ENCODE measurements at places on chromosomes 6 and 20.

GRCh38 chr6:81708113-81708699 is 44.3 kb downstream of the TENT5A start:
- no peak for DNase-seq

DNA sequence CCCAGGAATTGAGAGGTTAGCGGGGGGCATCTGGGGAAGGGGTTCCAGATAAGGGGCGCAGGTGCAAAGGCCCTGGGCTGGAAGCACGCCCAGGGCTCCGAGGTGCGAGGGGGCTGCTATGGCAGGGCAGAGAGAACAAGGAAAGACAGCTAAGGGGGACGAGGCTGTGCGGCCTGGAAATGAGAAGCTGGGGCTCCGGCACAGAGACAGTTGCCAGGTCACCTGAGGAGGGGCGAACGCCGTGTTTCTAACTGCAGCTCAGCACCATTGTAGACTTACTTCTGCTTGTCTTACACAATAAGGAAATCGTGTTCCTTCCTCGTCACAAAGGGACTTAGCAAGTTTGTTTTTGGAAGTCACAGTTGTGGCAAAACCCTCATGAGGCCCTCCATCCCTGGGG is 68.9 kb upstream of the TBXT start:
- no peak for DNase-seq

DNA sequence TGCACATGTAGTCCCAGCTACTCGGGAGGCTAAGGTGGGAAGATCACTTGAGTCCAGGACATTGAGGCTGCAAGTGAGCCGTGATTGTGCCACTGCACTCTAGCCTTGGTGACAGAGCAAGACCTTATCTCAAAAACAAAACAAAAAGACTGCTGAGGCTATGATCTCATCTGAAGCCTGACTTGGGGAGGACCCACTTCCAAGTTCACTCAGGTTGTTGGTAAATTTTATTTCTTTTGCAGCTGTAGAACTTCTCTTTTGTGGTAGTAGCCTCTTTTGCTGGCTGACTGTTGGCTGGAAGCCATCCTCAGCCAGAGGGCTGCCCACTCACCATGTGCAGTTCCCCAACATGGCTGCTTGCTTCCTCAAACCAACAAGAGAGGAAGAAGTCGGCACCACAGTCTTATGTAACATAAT is 36.8 kb upstream of the ME1 start:
- no peak for DNase-seq

DNA sequence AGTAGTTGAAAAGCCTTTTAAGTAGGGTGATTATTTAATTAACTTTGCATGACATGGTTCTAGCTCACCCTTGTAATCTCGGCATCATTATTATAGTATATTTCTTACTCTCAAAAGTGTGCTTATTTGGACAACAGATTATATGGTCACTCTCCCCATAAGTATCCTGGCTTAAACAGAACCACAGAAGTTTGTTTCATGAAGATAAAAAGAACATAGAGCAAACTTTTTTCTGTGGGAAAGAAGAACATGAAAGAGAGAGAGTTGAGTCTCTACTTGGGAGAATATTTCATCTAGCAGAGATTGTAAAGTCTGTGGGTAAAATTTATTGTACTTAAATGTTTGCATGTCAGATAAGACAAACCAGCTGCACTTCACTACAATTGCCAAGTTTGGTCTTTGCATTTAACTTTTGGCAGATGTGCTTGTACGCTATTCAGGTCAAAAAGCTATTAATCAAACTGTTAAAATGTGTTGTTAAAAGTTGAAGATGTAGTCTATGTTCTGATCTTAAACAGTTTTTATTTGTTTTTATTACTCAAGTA is 33.4 kb upstream of the PRIM2 start:
- no peak for DNase-seq

DNA sequence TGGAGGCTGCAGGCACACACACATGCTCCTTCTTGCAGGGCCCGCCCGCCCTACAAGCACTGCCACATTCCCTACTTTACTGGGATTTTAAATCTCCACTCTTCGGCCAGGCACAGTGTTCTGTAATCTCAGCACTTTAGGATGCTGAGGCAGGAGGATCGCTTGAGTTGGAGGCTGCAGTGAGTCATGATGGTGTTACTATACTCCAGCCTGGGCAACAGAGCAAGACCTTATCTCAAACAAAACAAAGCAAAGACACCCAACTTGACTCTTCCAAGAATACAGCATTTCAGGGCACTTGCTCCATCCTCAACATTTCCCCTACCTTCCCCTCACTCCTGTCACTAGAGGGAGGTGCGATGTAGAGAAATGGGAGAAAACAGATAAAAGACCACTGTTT is 194.0 kb downstream of the MYLK4 start:
- DNase-seq = no peak

DNA sequence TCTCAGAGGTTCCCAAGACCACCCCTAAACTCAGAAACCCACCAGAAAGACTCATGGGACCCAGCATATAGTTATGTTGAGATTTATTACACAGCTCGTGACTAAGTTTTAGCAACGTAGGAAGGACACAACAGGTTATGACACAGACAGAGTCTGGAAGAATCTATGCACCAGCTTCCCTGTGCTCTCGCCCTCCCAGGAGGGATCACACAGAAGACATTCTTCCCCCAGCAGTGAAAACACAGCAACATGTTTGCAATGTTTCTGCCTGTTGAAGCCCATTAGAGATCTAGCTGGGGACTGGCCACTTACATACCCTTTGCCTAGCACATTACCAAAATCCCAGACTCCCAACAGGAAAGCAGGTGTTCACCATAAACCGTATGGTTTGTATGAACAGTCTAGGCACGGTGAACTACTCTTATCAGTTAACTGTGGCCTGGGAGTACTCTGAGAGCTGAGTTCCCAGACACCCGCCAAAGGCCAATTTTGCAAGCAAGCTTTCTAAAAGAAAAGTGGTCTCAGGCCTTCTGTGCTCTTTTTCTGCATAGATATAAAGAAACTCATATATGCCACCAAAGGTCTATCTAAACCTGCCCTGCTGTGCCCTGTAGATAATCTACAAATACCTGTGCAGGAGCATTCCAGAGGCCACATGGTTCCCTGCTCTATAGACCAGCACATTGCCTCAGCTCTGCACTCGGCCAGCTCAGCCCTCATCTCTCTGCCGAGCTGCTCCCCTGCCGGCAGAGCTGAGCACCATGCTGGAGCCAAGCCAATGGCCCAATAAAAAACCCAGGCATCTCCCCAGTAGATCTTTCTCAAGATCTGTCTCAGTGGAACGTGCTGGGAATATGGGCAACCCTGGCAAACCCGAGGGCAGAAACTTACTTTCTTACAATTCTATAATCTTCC is 69.6 kb upstream of the SMIM28 start:
- DNase-seq = no peak

DNA sequence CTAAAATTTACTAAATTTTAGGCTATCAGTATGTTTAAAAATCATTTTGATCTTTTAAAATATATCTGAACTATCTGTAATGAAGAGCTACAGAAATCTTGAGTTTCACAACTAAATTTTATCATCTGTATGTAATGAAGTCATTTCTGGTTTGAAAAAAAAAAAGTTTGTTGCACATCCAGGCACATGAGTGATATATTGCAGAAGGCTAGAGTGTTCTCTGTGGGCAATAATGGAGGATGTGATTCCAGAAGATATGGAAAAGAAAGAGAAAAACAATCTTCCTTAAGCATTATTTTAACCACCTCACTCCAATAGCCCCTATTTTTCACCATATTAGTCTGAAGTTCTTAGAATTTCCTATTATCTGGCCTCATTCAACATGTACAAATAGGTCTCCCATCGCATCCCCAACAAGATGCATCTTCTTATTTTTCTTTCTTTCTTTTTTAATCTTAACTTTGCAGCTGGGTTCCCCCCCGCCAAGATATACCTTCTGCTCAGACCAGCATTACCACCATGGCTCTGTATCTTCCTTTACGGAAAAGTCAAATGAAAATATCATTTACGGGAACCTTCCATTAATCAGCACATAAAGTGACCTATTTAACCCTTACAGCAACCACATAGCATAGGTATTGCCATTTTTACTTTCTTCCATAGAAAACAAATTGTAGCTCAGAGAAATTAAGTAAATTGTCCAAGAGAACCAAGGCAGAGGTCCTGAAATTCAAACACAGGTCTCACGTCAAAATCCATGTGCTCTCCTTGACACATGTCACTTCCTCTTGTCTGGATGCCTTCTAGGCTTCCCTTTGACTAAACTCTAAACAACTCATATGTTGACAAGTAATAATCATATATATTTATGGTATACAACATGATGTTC is 116.9 kb downstream of the KIF13A start:
- no peak for DNase-seq

GRCh38 chr6:3712827-3713665 is 38.5 kb downstream of the PXDC1 start:
- DNase-seq = no peak

- no peak for DNase-seq
Observed at GRCh38 chr20:62529896-62530642, 54.3 kb upstream of the GATA5 start.

GRCh38 chr6:136792095-136792409 is 225 bp downstream of the MAP3K5 start:
- no peak for DNase-seq

DNA sequence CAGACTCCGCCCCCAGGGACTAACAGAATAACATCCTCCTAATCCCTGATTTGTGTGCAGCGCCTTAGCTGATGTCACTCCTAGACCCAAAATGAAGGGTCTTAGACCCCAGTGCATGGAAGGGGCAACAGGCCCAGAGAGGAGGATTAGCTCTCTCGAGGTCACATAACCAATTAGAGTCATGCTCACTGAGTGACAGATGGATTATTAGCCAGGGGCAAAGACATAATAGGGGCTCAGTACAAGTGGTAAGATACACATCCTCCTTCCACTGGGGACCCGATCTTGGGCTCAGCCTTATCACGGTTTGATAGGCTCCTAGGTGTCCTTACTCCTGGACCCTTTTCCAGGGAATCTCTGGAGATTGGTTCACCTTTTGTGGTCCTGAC is 858 bp downstream of the TP53INP2 start:
- no peak for DNase-seq

DNA sequence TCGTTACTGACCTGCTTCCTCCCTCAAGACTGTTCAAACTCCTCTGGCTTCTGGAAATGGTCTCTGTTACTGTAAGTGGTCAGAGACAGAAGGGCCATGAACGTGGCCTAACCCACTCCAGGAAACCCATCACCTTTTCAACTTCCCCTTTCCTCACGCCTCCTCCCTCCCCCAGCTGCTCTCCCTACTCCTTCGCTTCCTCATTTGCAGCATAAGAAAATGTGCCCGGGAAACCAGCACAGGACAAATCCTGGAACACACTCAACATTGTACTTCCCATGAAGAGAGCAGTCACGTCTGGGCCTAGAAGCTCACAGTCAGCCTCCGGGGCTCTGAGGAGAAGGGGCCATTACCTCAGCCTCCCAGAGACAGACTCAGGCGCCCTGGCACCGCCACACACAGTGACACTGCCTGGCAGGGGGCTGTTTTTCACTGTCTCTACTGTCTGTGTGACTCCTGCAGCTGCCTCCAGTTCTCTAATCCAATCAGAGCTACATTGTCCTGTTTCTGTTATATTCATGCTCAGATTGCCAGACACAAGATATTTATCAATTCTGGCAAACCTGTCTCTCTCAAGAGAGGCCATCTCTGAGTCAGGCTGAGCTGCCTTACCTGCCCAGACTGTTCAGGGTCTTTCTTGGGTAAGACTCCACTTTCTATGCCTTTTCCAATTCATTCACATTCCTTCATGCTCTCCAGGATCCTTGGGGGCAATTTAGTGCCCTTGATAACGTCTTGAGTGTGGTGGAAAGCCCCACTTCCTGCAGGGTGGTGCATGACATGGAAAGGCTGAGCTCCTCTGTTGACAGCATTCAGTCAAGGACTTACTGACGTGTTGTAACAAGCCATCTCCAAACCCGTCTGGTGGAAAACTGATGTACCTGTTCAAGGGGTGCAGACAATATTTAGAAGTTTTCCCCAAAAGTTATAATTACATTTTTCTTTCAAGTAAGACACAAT is 242.2 kb downstream of the HIVEP2 start:
- DNase-seq = no peak

DNA sequence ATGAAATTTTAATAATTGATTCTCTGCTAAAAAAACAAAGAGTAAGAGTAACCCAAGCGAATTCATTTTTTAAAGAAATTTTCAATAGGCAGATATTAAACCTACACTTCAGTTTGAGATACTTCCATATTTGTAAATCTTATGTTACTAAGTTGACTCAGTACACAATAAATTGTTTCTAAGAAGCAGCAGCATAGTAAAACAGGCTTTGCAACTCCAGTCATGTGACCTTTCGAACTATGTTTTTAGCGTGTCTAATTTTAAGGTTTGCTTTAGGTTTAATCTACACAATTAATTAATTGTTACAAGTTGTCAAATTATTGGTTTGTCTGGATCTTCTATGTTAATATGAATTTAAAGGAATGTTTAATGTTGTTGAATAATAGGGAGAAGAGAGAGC is 708.9 kb upstream of the CITED2 start:
- no peak for DNase-seq

DNA sequence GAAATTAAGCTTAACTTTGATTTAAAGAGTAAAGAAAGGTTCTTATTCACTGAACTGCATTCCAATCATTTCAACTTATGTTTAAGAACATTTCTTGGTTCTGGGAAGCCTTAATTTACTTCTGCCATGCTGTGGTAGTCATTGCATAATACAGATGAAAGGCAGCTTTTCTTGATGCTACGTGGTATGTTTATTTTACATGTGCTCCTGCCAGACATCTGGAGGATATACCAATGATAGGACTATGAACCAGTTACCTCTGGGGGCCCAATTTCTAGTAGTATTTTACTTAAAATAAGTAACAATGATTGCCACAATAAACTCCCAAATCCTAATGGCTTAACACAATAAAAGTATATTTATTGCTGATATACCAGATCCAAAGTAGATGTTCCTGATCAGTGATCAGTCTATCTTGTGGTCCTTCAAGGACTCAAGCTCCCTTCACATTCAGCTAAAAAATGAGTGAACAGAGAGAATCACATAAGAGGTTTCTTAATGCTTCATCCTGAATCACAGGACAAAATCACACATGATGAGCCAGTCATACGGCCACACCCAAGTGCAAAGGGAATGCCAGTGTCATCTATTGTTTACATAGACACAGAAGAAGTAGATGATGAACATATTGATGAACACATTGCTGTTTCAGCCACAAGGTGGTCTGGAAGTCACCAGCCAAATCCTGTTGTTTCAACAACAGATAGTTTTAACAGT is 56.5 kb upstream of the CCN2 start:
- no peak for DNase-seq

DNA sequence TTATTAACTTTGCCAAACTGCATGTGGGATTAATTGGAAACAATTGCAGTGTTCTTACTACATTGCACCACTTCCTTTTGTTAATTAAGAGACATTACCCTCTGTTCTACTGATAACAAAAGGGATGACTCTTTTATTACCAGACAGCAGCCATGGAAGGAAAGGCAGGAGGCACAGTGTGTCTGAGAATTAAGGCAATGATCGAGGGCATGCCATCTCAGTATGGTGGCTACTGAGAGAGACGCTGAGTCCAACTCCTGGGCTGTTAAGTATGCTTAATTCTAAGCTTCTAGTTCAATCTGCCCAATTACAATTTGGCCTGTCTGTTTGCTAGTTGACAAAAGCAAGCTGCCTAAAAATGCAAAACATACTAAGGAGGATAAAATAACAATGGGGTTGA is 227.4 kb downstream of the PHACTR1 start:
- DNase-seq = no peak
